ENCODE measurements at places on chromosomes 1 and 21.

DNA sequence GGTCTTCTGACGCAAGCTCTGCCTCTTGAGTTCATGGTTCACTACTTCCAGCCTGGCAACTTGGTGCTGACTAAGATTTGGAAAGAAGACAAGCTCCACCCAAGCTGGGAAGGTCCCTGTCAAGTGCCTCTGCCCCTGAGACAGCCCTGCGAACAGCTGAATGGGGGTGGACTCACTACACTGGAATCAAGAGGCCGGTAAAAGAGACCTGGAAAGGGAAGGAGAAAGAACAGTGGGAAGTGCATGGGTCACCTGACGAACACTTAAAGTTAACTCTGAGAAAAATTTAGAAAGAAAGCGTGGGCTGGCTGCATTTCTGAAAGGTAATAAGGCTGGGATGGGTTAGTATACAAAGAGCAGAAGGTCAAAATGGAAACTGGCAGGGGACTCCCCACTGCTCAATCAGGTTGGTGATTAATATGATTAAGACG, 26.1 kb upstream of the ZNF496 start:
- DNase-seq, result no peak

GRCh38 chr1:94773296-94773809, 46.8 kb upstream of the SLC44A3 start:
- no peak for DNase-seq

- no peak for DNase-seq
Observed at GRCh38 chr1:246355411-246356230, 151.5 kb downstream of the SMYD3 start.

GRCh38 chr1:166200743-166201142, 33.9 kb upstream of the FAM78B start:
- DNase-seq, result no peak

DNA sequence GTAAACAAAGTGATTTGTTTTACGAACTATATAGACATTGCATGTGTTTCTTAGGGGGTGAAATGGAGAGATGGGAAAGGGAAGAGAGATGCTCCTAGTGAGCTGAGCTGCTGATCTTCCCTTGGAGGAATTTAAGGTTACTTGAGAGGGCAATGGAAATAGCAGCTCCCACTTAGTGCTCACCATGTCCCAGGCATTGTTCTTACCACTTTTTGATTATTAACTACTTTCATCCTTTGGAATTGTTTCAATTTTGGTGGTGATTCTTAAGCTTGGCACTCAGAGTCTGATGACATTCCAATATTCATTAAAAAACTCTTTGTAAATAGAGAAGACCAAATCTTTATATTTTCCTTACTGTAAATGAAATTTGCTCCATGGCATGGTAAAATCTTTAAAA, 124.9 kb downstream of the ITSN1 start:
- DNase-seq, result no peak

DNA sequence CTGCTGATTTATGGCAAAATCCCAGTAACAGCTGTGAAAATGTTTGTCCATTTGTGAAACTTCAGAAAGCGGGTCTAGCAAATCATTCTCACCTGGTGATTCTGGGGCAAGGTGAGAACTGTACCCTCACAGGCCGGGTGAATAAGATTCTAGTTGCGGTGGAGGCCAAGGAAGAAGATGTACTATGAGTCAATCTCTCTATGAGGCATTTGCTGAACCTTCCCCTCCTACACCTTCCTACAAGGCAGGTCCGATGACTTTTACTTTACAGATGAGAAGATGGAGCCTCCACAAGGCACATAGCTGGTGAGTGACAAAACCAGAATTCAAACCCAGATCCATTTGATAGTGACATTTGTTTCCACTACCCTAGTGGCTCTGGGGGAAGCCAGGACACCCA, 72.7 kb downstream of the BACH1 start:
- DNase-seq, result no peak
